Cardiac fibroblast (primary cell): ENCODE measurements at places on chromosomes 5 and 9.

DNA sequence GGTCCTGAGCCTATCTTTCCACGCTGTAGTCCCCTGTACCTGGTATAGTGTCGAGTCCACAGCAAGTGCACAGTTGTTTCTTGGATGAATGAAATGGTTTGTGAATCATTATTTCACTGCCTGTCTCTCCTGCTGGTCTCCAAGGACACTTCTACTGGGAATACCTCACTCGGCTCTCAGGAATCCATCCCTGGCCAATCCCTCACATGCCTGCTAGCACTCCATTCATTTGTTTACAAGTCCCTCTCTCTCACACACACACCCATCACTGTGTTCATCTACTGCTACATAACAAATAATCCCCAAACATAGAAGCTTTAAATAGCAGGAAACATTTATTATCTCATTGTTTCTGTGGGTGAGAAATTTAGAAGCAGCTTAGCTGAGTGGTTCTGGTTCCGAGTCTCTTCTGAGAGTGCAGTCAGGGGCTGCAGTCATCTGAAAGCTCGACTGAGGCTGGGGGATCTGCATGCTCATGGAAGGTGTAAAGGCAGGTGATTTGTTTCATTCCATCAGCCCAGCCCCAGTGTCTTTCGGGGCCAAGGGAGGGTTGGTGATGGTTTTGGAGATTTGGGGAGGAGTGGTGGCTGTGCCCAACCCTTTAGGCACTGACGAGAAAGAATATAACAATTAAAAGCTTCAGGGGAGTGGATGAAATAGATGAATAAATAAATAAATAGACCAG lies 132.7 kb upstream of the IER5L start:
- no peak for DNase-seq

- DNase-seq, result peak; percentile 59
Measured at GRCh38 chr5:150487199-150488061, 20.5 kb upstream of the NDST1 start.

DNA sequence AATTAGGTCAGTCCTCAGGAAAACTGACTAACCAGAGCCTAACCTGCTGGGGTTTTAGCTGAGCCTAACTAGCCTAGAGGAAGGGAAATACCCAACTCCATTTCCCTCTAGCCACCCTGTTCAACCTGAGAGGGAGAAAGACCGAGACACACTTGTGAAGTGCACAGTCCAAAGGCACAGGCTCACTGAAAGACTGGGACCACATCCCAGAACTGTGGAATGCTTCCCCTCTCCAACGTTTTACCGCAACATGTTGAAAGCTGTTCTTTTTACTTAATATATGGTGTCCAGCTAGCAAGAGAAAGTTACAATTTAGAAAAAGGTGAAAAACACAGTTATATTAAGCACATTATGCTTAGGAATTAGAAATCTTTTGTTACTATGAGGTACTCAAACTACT lies 76.8 kb upstream of the SIMC1 start:
- DNase-seq, result peak; percentile 31

DNA sequence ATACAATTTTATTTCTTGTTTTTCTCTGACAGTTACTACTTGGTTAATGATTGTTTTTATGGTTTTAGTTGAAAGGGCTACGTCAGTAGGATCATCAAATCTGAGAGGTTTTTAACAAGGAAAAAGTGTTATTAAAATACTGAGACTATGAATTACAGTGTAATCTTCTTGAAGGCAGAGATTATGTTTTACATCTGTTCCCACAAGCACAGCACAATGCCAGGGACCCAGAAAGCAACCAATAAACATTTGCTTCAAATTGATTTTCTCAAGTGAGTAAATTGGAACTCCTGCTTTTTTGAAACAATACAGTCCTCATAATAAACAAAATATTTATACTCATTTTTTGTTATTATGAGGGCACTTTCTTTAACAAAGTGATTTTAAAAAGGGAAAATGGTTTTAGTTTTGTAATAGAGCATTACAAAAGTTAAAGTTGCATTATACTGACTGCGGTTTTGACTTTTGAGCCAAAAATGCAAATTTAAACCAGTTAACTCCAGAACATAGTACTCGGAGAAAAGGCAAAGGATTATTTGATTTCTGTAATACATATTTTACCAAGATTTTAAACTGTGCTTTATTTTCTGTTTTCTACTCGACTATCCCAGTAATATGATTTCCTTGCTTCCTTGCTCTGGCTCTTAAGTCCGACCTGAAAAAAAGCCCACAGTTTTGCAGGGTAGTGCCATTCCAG lies 176.9 kb downstream of the GDNF start:
- no peak for DNase-seq

DNA sequence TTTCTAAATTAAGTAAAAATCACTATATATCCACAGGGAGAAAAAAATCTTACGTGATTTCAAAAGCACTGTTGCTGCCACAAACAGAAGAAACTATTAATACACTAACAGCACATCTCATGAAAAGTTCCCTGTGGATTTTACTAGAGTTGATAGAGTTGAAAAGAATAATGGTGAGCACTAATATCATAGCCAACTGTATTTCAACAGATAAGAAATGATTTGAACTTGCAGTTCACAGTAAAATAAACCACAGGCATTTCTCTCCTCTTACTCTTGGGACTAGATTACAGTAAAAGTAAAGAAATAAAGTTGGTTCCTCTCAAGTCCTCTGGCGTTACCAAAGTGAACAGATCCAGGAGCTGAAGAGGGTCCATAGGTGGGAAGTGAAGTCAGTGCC lies 27.9 kb downstream of the AGTPBP1 start:
- no peak for DNase-seq

DNA sequence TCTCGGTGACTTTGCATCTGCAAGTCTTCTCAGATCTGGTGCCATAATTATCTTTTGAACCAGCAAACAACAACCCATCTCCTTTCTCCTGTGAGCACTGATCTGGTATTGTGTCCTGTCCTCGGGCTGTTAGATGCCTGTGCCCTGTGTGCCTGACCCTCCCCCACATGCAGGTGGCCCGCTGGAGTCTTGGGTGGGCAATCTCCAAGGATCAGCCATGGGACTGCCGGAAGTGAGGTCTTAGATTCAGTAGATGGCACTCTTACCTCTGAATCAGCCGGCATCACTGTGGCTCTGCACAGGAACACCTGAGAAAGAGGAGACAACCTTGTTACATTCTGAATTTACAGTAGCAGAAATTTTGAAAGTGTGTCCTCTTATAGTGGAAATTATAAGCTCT lies 172.4 kb downstream of the IRX2 start:
- DNase-seq, result no peak

DNA sequence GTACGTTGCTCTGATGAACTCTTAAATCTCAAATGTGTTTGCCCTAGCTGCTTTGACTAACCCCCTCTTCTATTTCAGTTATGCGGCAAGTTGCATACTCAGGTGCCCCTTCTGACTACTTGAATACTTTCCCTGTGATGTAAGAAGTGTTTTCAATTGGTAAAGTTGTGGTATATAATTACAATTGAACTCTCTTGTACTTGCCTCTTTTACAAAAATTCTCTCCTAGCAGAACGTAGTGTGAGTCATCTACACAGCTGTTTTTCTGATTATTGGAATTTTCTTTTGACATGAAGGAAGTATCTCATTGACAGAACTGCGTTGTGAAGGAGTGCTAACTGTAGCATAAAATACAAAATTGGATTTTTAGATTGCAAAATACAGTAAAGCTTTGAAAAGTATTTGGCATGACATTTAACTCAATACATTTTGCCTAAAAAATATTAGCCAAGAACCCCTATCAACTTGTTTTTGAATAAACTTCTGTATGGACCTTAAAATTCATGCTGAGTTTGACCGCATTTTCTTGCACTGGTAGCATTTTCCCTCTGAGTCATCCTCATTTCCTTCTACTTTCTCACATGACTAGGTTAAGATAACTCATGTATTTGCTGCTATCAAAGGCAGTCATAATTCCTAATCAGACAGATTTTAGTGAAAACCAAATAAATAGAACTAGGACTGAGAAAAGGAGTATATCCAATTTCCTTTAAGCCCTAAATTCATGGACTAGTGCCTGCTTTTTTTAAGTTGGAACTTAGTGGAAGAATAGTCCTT lies 6.3 kb downstream of the CRHBP start:
- peak; percentile 58 for DNase-seq

GRCh38 chr9:108383796-108384195 lies 472.0 kb downstream of the ACTL7B start:
- DNase-seq, result no peak

GRCh38 chr5:104048231-104048630 lies 485.6 kb upstream of the NUDT12 start:
- no peak for DNase-seq

- DNase-seq, result peak; percentile 83
Measured at GRCh38 chr9:2231829-2232228, 216.7 kb downstream of the SMARCA2 start.

- no peak for DNase-seq
Measured at GRCh38 chr5:143892271-143892670, 80.3 kb downstream of the HMHB1 start.

GRCh38 chr9:71383308-71383940 lies 262.0 kb upstream of the TRPM3 start:
- DNase-seq, result no peak

GRCh38 chr5:90866915-90867731 lies 308.5 kb downstream of the ADGRV1 start:
- peak; percentile 62 for DNase-seq

DNA sequence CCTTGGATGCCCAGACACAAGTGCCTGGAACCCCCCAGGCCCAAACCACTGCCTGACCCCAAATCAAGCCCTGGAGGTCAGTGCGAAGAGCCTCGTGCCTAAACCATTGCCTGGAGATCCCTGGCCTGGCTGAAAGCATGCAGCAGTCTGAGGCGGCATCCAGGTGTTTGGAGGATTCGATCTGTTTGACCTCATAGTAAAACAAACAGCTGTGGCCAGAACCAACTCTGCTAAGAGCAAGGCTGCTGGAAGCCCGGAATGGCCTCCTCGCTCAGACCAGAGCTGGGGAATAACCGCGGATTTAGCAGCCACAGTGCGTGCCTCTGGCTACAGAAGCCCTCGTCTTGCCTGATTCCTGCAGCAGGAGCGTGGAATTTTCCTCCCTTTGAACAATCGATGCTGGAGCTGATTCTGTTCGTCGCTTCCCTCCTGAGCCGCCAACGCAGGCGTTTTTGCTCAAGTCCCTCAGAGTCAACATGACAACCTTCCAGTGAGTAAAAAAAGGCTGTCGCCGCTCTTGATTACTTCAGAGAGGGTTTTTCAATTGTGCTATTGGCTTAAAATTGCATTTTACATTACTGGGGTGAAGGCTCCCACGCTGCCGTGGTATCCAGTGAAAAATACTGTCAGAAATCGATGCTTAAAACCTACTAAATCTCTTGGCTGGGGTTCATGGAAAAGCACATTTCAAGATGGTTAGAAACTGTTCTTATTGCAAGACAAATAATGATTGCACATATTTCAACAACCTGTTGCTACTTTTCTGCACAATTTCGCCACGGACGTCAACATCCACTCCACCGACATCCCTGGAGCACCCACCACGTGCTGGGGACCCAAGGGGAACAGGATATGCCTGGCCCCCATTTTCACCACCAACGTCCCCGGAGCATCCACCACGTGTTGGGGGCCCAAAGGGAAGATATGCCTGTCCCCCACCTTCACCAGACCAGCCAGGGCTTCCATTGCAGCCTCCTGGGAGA lies 190.0 kb downstream of the OLFM1 start:
- DNase-seq, result no peak

DNA sequence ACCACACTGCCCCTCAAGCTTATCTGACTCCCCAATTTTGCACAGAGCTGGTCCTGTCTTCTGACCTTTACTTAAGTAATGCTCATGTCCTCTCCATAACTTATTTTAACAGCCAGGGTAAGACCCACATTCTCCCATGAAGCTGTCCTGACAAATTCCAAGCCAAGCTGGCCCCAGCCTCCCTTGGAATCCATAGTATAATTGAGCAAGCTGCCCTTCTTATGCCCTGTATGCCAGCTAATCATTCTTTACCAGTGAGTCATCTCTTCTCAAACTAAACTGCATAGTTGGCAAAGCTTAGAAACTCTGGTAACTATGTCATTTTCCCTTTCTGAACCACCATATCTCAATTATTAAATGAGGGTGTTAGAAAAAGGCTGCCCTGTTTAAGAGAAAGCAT lies 92.4 kb downstream of the NFIB start:
- peak; percentile 80 for DNase-seq

DNA sequence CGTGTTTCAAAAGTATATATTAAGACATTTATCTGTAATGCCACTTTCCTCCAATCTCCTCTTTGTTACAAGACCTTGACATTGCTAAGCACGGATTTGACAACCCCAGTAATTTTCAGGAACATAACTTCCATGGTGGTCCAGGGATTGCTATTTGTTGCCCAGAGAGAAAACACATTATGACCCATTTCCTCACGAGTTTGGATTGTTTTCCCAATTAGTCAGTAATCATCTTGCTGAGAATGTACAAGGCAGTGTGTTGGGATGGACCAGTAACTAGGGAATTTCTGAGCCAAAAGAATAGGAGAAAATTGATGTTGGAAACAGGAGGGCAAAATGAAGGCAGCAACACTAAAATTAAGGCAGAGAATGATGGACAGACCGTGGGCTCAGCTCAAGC lies 574.1 kb downstream of the EBF1 start:
- DNase-seq, result no peak

DNA sequence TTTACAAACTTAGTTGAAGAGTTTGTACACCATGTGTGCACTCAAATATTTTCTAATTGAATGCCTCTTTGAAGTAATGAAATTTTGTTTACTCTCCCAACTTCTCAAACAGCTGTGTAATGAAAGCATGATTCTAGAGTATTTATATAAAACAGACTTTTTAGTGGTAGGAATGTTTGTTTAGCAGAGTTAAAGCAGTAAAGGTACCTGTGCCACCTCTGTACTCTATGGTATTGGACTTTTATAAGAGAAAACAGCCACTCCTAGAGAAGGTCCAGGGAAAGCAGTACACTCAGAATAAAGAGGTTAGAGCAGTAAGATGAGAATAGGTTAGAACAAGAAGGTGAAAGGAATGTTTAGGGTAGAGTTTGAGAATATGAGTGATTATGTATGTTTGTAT lies 163.1 kb downstream of the CHSY3 start:
- DNase-seq, result no peak

- DNase-seq, result peak; percentile 97
Measured at GRCh38 chr5:82165740-82166530, 112.2 kb downstream of the RPS23 start.
